Thoracic aorta (tissue), 2 donors: ENCODE measurements at places on chromosomes 3 and 15. TPM values are rescaled to one million over a fixed set of nuclear protein-coding genes. Genes with fewer than 3 reads are reported as not detected.

DNA sequence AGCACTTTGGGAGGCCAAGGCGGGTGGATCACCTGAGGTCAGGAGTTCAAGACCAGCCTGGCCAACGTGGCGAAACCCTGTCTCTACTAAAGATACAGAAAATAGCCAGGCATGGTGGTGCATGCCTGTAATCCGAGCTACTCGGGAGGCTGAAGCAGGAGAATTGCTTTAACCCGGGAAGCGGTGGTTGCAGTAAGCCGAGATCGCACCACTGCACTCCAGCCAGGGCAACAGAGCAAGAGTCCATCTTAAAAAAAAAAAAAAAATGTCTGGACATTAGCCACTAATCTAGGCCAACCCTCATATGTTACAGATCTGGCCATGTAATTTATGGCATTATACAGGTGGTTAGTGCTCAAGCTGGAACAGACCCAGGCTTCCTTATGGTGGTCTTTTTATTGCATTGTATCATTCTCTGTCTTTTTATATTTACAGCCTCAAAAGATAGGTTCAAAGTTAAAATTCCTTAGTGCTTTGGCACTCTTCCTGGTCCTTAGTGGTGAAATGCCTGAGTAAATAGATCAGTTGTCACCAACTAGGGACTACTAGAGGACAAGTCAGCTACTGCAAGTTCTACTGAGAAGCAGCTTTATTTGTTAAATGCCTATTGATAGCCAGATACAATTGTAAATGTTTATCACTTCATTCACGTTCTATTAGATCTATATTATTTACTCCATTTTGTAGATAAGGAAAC lies 16.0 kb downstream of the STARD9 start:
- DNase-seq: no peak

- no peak for DNase-seq
Measured at GRCh38 chr3:177141471-177141870, 55.8 kb downstream of the TBL1XR1 start.

The CD96 gene
- total RNA-seq: 5.1 TPM

The PLA2G4B gene
- 1.9 TPM for total RNA-seq

The ADAMTS9 gene
- 420 TPM for total RNA-seq
